ENCODE measurements at places on chromosomes 7 and 10.

GRCh38 chr10:31851216-31851615 lies 77.4 kb downstream of the ARHGAP12 start:
- DNase-seq: no peak

DNA sequence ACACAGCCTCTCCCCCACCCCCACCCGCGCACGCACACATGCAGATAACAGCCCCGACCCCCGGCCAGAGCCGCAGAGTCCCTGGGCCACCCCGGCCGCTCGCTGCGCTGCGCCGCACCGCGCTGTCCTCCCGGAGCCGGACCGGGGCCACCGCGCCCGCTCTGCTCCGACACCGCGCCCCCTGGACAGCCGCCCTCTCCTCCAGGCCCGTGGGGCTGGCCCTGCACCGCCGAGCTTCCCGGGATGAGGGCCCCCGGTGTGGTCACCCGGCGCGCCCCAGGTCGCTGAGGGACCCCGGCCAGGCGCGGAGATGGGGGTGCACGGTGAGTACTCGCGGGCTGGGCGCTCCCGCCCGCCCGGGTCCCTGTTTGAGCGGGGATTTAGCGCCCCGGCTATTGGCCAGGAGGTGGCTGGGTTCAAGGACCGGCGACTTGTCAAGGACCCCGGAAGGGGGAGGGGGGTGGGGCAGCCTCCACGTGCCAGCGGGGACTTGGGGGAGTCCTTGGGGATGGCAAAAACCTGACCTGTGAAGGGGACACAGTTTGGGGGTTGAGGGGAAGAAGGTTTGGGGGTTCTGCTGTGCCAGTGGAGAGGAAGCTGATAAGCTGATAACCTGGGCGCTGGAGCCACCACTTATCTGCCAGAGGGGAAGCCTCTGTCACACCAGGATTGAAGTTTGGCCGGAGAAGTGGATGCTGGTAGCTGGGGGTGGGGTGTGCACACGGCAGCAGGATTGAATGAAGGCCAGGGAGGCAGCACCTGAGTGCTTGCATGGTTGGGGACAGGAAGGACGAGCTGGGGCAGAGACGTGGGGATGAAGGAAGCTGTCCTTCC lies 620 bp downstream of the EPO start:
- DNase-seq: no peak

DNA sequence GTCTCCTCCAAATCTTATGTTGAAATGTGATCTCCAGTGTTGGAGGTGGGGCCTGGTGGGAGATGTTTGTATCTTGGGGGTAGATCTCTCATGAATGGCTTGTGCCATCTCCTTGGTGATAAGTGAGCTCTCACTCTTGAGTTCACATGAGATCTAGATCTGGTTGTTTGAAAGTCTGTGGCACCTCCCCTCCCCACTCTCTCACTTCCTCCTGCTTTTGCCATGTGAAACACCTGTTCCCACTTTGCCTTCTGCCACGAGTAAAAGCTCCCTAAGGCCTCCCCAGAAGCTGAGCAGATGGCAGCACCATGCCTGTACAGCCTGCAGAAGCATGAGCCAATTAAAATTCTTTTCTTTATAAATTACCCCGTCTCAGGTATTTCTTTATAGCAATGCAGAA lies 23.5 kb downstream of the TMEM229A start:
- no peak for DNase-seq

GRCh38 chr10:102267748-102268147 lies 22.4 kb downstream of the GBF1 start:
- DNase-seq: no peak

Data from Caco-2 (cell line).